ENCODE measurements at places on chromosomes 2 and 18. TPM values are rescaled to one million over a fixed set of nuclear protein-coding genes. Genes with fewer than 3 reads are reported as not detected.

CYB5A gene
- 353 TPM for total RNA-seq

ARMC9 gene
- total RNA-seq = 11.8 TPM

TXNL1 gene
- 55.2 TPM for total RNA-seq

RNF125 gene
- total RNA-seq = 15.8 TPM

CD28 gene
- 15.7 TPM for total RNA-seq
